ENCODE measurements at places on chromosomes 11 and 22. TPM values are rescaled to one million over a fixed set of nuclear protein-coding genes. Genes with fewer than 3 reads are reported as not detected.

DNA sequence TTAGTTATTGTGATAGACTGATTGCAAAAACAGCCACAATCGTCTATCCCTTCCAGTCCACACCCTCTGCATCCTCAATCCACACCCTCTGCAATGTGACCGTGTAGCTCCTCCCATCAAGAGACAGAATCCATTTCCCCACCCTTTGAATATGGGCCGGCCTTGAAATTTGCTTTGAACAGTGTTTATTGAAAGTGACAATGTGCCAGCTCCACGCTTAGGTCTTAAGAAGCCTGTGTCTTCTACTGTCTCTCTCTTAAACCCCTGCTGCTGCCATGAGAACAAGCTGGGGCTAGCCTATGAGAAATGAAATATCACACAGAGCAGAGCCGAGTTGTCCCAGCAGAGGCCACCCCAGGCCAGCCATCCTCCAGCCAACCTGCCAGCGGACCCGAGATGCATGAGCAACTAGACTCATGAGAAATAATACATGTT, 22.3 kb upstream of the MICAL2 start:
- peak; percentile 63 for DNase-seq

GRCh38 chr11:108926841-108927577, 262.1 kb downstream of the DDX10 start:
- DNase-seq: no peak

DNA sequence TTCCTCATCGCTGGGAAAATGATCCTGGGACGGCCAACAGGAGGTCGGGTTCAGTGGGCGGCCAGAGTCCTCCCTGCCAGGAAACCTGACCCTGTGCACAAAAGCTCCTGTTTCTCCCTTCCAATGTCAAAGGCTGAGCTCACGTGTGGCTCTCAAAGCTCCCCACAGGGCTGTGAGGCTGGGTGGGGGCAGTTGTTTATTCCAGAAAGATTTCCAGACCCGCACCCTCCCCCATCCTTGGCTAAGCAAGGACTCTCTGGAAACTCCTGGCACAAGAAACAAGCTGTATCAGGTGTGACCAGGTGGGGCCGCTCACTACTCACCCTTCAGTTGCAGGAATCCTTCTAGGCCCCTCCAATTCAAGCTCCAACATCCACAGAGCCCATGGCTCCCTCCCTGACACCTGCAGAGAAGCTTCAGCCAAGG, 131.9 kb downstream of the SHANK2 start:
- peak; percentile 32 for DNase-seq

DNA sequence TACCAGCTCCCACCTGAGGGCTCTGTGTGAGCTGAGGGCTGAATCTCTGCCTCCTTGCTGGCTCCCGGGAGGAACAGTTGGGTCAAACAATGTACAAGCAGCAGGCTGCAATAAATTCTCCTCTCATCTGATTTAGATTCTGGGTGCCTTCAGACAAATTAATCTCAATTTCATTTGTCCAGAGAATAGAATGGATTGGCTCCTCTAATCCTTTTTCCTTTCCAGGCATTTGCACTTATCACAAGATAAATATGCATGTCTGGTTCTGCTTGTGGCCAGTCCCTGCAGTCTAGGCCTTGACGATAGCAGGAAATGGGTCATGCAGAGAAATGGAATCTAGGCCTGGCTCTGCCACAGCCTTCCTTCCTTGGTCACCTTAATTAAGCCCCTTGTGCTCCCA, 28.7 kb downstream of the UPB1 start:
- DNase-seq: no peak

GRCh38 chr11:77191429-77191822, 63.4 kb downstream of the MYO7A start:
- DNase-seq: no peak

- peak; percentile 87 for DNase-seq
Observed at GRCh38 chr11:112558691-112559090, 298.0 kb upstream of the PLET1 start.

GRCh38 chr22:31394326-31394725, 5.1 kb upstream of the DRG1 start:
- no peak for DNase-seq

GRCh38 chr11:98495601-98496000, 525.1 kb upstream of the CNTN5 start:
- DNase-seq: no peak

GRCh38 chr11:28146123-28146751, 38.0 kb downstream of the METTL15 start:
- DNase-seq: peak; percentile 26

- DNase-seq: peak; percentile 60
Observed at GRCh38 chr22:32650553-32651345, 150.8 kb upstream of the TIMP3 start.

DNA sequence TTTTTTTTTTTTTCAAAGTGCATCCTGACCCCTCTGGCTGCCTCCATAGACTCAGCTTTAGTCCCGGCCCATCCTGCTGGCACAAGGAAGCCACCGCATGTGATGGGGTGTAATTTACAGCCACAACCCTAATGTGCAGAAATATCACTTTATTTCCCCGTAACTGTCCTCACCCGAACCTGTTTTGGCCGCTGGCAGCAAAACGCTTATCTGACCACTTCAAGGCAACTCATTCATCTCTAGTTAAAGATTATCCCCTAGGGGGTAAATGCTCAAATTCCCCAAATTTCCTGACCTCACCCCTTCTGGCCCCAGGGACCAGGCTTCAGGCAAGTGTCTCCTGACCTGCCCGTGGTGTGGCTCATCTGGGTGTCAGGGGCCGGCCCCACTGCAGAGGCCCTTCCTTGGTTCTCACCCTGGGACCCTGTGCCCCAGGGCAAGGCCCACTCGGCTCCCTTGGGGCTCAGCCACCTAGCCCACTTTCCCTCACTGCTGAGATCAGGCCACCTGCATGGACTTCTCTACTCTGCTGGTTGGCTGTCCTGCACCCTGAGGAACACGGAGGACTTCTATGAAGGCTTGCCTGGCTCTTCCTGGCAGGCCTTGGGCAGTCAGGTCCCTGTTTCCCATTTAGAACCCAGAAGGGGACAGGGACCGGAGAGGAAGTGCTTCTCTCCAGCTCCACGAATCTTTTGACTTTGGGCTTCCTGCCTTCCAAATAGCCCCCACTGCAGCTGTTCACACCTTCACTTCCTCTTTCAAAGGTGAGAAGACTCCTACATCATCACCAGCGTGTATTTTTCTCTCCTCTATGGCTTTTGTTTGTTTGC, 53.3 kb downstream of the WNT11 start:
- DNase-seq: no peak

- DNase-seq: peak; percentile 56
Observed at GRCh38 chr22:27405672-27406388, 395.7 kb downstream of the MN1 start.

DNA sequence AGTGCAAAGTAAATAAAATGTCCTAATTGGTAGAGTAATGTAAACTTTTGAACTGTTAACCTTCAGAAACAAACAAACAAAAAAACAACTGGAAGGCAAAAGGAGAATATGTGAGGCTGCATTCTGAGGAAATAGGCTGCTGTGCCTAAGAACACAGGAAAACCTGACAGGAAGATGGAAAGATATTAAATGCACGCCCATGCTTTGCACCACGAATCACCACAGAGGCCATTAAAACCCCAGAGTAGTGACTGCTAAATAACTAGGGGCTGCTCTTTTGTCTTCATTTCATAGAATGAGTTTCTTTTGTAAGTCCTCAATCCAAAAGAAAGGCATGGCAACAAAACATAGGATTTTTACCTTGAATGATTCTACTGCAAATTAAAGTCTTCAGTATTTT, 436.0 kb downstream of the RAB38 start:
- no peak for DNase-seq

DNA sequence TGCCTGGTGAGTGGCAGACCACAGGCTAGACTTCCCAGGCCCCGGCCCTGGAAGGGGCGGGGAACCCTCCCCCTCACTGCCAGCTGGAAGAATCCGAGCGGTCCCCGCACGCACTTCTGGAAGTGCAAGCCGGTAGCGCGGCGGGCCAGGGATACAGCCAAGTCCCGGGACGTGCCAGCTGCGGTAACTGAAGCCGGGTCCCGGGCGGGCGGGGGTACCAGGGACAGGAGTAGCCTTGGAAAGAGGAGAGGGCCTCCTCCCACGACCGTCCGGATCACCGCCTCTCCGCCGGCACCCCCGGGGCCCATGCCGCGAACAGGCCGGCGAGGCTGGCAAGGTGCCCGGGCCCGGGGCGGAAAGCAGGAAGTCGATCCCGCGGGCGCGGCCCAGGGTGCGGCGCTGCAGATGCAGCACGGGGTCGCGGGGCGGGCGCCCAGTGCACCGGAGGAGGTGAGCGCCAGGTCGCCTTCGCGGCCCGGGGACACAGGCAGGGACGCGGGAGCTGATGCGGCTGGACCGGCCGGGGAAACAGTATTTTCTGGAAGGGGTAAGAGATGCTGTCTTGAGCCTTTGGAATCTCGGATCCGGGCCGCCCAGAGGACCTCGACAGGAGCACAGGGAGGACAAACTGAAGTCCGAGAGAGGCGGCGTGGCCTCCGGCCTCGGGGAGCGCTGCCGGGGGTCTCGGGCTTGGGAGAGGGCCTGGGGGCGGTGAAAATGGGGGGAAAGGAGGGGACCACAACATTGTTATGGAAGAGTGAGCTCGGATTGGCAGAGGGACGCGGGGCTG, 783 bp upstream of the SLC35C1 start:
- DNase-seq: peak; percentile 81

DNA sequence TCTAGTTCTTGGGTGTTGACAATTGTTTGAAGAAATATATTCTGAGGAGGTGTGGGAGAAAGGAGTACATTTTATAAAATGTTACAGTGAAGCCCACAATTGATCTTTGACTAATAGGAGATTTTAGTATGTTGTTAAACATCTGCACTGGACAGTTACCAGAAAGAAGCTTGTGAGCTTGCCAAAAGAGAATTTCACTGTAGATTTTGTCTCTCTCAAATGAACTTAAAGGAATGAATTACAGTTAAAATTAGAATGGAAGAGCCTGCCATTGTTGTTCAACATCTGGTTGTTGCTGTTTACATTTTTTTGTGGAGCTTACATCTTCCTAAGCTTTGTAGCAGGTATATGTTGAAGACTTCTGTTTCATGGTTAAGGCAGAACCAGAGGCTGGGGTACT, 620.5 kb upstream of the CCDC179 start:
- DNase-seq: no peak

DNA sequence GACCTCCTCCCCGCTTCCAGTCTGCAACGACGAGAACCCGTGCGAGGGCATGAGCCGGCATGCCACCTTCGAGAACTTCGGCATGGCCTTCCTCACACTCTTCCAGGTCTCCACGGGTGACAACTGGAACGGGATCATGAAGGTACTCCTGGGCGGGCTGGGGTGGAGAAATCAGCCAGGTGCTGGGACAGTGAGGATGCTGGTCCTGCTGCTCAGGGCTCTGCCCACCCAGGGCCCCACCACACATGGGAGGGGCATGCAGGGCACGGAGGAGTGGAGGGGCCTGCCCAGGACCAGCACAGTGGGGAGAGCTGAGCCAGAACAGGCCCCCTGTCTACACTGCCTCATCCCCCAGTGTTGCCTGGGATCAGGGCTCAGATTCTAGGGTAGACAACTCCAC, 107.4 kb downstream of the CACNA1I start:
- no peak for DNase-seq

- no peak for DNase-seq
Observed at GRCh38 chr11:57473285-57473841, 13.0 kb downstream of the RTN4RL2 start.

GRCh38 chr11:44631831-44632230, 66.4 kb downstream of the CD82 start:
- DNase-seq: no peak

Gene VPREB1
- total RNA-seq: not detected

Gene BSCL2
- total RNA-seq: 185 TPM

Gene B3GAT1
- not detected for total RNA-seq

Gene CCDC89
- total RNA-seq: not detected

Gene JHY
- total RNA-seq: 0.53 TPM

Gene MIAT
- total RNA-seq: 0.33 TPM

Gene VSIG2
- not detected for total RNA-seq

Gene VSTM5
- not detected for total RNA-seq

Gene PLAAT5
- not detected for total RNA-seq
